SW480 (cell line): ENCODE measurements at places on chromosomes 1 and 21.

- no peak for DNase-seq
Measured at GRCh38 chr1:11125931-11126330, 26.3 kb upstream of the EXOSC10 start.

- DNase-seq, result no peak
Measured at GRCh38 chr1:198116069-198116468, 40.7 kb upstream of the NEK7 start.

GRCh38 chr1:55214212-55214933 lies 791 bp downstream of the USP24 start:
- DNase-seq, result peak; percentile 43

- DNase-seq, result no peak
Measured at GRCh38 chr21:44437371-44437695, 18.0 kb upstream of the LRRC3 start.

DNA sequence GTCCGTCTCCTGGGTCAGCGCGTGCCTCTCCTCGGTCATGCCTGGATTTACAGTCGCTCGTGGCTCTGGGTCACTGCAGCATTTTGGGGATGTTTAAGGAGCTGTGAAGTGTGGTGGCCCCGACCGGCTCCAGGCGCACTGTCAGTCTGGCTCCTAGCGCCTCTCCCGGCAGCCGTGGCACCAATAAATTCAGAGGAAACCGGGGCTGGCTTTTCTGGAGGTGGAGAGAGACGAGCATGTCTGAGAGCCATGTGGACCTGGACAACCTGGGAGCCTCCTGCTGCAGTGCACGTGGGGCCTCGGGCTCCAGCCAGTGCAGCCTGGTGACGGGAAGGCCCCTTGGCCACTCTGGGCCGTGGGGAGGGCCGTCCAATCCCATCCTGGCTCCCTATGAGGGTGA lies 17.1 kb downstream of the PLCH2 start:
- no peak for DNase-seq

- DNase-seq, result no peak
Measured at GRCh38 chr1:241695246-241696171, 43.4 kb downstream of the WDR64 start.
